CD8-positive, alpha-beta memory T cell (primary cell): ENCODE measurements at places on chromosomes 6 and 20. TPM values are rescaled to one million over a fixed set of nuclear protein-coding genes. Genes with fewer than 3 reads are reported as not detected.

DNA sequence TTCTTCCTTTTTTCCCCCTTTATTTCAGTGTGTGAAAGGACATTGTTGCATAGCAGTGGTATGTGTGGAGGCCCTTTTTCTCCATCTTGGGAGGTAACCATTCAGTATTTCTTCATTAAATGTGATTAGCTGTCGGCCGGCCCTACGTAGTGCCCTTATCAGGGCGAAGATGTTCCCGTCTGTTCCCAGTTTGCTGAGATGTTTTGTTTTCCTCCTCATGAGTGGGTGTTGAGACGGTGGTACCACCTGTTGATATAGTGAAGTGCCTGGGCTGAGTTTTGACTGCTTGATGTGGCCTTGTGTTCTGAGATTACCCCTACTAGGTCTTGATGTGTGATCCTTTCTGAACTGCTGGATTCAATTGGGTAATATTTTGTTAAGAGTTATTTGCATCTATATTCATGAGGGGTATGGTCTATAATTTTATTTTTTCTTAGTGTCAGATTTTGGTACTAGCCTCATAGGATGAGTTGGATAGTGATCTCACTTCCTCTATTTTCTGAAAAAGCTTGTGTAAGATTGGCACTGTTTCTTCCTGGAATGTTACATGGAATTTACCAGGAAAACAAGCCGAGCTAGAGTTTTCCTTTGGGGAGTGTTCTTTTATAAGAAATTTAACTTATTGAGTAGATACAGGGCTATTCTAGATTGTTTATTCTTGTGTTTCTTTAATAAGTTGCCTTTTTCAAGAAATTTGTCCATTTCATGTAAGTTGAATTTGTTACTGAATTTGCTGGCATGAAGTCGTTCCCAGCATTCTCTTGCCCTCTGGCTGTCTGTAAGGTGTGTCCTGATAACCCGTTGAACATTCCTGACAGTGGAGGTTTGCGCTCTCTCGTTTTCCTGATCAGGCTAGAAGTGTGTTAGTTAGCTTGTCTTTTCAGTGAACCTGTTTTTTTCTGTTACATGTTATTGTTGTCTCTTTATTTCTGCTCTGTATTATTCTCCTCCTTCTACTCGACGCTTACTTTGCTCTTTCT is 4.3 kb downstream of the MTG2 start:
- DNase-seq: no peak

DNA sequence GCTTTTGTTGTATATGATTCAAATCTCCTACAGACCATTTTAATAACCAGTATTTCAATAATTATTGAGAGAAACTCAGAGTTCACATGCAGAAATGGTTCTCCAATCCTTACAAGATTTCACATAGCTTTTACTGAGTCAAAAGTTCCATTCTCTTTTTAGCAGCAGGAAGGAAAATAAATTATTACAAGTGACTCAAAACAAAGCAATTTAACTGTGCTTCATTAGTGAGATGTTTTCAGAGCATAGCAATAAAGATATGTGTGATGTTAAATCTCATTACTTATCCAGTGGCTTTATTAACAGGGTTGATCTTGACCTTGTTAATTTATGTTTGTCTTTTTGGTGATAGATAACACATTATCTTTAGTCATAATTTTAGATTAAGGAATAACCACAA is 22.0 kb downstream of the KIF13A start:
- DNase-seq: no peak

DNA sequence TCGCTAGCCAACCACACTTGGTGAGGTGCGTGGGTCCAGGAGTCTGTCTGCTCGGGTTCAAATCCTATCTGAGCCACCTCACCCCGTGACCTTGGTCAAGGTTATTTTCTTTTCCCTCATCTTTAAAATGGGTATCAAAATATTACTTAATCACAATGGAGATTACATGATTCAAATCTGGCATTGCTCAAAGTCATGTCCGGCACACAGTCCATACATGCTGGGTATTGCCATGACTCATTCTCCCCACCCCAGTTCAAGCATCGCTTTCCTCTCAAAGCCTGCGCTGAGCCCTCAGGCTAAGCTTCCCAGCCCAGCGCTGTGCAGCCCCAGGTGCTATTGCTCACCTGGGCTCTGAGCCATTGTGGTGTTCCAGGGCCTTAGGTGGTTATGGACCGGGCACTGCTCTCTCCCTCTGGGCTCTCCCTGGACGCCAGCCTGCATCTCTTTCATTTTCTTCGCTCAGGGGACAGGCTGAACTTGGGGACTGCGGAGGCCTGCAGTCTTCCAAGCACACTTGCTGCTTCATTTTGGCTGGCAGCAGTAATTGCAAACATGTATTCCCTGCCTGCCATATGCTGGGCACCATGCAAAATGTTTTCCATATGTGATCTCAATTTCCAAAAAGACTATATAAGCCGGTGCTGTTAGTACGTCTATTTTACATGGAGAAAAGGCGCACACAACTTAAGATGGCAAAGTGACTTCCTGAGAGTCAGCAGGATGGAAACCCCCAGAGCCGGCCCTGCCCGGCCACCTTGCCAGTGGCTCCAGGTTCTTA is 27.3 kb downstream of the WRNIP1 start:
- DNase-seq: no peak

DNA sequence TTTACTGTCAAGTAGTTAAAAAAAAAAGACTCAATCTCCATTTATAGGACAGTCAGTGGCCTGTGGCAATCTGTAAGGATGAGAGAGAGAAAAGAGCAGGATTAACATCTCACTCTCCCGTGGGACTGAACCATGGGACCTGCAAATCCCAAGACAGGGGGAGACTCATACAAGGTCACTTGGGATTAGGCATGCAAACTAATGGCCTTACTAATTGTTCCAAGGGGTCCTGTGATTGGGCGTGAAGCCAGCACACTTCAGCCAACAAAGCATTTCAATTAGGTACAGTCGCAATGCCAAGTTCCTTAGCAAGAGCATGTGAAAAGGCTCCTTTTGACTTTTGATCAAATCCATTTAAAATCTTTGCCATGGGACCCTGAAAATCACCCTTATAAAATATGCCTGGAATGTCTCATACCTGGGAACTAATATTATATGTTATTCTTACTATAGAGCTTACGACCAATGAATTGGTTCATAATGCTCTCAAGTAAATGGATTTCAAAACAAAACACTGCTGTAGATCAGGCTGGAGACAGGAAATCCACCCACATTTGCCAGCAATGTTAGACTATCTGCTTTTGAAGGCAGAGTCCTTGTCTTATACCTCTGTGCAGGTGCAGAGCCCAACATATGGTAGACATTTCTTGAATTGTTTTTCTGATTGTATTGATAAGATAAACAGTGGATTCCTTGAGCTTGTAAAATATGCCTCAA is 412.5 kb downstream of the GJA1 start:
- DNase-seq: no peak

DNA sequence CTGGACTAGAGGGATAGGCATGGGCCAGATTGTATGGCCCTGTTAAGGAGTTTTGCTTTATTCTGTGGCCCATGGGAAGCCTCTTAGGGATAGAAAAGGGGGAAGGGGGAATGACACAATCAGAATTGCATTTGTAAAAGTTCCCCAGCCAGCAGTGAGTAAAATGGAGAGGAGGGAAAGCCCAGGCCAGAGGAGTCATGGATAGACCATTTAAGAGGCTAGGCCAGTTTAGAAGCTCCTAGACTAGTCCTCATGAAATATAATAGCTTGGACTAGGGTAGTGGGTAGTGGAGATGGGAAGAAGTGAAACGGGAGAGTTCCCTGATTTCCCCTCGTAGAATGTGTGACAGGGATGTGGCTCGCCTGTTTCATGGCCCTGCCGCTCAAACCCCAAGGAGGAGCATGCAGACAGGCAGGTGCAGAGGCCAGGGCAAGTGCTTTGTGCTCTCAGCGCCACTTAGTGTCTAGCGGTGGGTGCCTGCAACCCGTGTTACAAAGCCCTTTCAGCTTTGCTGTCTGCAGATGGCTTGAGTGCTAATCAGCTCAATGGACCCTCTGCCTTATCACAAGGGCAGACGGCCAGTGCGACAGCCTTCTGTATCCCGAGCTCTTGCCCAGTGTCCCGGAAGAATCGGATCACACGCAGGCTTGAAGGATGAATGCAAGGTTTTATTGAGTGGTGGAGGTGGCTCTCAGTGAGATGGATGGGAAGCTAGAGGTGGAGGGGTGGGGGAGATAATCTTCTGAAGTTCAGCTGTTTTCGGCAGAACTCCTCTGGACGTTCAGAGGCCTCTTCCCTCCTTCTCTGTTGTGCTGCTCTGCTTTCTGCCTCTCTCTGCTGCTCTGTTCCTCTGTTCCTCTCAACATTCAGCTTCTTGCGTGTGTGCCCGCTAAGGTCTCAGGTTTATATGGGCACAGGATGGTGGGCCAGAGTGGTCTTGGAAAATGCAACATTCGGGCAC is 141.1 kb downstream of the CEP57L1 start:
- no peak for DNase-seq

DNA sequence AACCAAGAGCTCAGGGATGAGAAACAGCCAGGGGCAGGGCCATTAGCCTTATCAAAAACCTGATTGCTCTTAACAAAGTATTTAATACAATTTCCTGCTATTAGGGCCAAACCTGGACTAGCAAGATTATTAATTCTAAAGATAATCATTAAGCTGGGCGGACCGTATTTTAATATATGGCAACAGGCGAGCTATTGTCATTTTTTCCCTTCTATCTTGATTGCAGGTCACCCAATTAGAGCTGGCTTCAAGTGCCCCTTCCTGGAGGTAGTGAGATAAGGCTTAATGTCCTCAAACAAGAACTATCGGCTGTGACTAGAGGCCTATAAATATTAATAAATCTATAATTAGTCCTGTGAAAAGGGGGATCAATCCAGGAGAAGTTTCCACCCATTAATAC is 66.0 kb upstream of the BLCAP start:
- DNase-seq: no peak

DNA sequence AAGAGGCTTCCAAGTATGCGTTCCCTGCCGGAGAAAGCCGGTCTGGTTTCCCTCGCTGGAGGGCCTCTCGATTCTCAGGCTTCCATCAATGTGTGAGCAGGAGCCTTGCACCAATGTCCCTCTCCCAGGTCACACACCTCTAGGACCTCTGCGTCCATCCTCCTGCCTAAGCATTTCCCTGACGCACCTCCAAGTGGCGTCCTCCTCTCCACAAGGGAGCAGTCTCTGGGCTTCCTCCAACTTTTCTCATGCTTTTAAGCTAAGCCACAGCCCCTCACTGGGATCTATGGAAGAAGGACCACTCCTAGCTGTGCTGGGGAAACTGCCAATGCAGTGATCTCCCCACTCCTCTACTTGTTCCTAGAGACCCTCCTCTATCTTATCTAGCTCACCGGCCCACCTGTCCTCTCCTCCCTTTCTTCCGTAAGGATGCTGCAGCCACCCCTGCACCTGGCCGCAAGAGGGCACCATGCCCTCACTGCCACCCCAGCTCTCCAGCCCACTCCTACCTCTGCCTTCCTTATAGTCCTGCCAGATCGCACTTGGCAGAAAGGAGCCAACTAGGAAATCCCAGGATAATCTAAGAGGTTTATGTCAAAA is 258.7 kb downstream of the LRFN2 start:
- DNase-seq: no peak

GRCh38 chr6:126372626-126373025 is 32.7 kb downstream of the CENPW start:
- no peak for DNase-seq

- no peak for DNase-seq
Observed at GRCh38 chr6:140599916-140600315, 1225.5 kb upstream of the CITED2 start.

DNA sequence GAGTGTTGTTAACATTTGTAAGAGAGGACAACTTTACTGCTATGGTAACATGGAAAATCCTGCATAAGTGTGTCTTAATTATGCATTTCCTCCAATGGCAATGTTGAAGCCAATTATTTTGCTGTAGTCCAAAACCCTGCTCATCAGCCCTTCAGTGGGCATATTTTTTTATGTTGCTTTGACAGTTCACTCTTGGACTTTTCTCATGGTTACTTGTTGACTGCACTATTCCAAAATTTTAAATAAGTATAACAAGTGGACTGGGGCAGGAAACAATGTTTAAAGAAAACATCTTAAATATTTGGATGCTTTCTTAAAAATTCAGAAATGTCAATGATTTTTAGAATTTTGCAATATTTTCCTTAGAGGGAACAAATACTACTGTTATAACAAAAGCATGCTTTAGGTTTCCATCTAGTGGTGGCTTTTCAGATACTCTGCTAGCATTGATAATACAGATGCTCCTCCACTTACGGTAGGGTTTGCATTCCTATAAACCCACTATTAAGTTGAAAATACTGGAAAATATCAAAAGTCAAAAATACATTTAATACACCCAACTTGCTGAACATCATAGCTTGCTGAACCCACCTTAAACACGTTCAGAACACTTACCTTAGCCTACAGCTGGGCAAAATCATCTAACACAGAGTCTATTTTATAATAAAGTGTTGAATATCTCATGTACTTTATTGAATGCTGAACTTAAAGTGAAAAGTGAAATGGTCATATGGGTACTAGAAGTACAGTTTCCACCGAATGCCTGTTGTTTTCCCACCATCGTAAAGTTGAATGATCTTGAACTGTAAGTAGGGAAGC is 86.4 kb downstream of the ADGRG6 start:
- no peak for DNase-seq

DNA sequence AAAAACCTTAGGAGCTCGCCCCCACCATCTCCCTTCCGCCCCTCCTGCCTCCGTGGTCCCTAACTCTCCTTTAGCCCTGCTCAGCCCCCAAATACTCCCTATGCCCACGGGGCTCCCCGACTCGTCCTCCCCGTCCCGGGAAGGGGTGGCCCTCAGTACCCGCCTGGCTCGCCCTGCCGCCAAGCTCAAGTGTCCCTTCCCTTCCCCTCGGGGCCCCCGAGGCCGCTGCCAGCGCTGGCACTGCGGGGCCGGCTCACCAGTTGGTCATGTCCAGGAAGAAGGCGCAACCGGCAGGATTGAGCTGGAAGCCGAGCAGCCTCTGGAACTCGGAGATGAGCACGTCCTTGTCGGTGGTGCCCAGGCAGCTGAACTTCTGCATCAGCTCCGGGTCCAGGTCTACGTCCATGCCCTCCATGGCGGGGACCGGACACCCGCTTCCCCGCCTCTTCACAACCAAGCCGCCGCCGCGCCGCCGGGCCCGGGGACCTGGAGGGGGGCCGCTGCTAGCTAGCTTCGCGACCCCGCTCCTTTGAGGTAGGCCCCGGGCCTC is 303 bp downstream of the ILRUN start:
- DNase-seq: no peak

GRCh38 chr6:126761854-126762253 is 356.6 kb upstream of the RSPO3 start:
- no peak for DNase-seq

DNA sequence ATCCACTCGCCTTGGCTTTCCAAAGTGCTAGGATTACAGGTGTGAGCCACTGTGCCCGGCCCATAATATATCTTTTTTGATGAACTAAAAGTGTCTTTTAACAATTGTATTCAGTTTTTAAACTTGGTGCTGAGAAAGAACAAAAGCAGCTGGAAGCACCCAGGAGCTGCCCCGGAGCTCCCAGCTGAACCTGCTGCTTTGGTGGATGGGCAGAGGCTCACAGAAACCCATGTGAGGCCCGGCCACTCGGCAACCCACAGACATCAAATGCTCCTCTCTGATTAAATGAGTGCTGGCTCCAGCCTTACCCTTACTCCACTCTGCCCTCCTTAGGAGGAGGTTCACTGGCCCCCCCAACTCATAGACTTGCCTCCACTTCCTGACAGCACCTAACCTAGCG is 59.4 kb upstream of the FRMD1 start:
- DNase-seq: no peak

The PTPRT gene
- polyA plus RNA-seq: not detected

The HAO1 gene
- not detected for polyA plus RNA-seq

The RAMACL gene
- polyA plus RNA-seq: 0.15 TPM

The RFX6 gene
- polyA plus RNA-seq: not detected

The SIGLEC1 gene
- polyA plus RNA-seq: not detected

The VEGFA gene
- not detected for polyA plus RNA-seq

The EDN1 gene
- polyA plus RNA-seq: not detected

The C20orf144 gene
- polyA plus RNA-seq: not detected
